ENCODE measurements at places on chromosomes 6 and 20.
A peak's percentile ranks its signal among the peaks of the same experiment; 100 is the strongest.

DNA sequence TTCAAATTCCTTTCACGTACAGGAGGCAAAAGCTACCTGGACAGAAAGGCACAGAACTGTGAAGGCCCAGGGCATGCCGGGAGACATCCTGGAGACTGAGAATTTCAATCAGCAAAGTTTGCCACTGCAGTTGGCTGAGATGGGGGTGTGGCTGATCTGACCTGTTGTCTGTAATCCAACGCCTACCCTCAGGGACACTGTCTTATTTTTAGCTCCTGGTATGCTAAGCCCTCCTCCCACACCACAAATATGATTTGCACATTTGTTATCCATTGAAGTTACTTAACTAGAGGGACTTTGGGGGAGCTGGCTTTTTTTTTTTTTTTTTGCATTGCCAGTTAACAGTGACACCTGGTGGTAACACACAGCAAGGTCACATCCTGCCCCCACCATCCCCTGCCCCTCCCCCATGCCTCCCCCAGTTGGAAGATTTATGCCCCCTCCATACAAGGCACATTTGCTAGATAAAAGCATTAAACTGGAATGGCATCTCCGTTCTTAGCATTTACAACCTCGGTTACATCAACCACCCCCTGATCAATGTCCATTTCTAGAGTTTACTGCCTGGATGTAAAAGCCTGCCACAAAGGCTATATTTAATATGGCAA lies 40.4 kb downstream of the TTI1 start:
- DNase-seq, result peak; percentile 55

DNA sequence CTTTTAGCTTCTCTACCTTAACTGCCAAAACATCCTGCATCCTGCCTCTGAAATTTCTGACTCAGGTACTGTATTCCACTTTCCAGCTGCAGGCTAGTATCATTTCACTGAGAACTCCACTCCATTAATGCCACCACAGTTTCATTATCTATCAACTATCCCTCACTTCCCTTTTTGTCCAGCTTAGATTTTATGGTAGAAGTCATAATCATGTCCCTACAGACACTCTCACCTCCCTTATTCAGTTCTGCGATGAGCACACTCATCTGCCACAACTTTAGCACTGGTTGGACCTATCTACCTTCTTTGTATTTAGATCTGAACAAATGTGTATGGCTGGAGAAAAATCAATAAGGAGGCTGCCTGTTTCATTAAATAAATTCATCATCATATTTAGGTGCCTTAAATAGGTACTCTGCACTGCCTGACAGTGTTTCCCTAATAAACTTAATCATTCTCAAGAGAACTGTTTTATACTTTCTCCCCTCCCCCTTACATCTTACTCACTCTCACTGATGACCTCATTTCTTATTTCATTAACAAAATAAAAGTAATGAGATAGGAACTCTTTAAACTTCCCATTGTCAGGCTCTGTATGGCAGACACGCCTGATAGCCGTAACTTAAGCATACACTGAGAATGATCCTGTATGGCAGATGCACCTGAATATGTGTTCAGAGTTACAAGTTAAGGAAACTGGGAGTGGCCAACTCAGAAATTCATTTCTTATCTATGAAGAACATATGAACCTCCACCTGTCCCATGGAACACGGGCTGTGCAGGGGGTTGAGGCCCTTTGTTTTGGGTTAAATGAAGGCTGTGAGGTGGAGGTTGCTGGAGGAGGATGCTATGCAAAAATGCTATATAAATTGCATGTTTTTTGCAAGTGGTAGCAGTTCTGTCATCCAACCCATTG lies 95.3 kb upstream of the MAN1A1 start:
- no peak for DNase-seq

DNA sequence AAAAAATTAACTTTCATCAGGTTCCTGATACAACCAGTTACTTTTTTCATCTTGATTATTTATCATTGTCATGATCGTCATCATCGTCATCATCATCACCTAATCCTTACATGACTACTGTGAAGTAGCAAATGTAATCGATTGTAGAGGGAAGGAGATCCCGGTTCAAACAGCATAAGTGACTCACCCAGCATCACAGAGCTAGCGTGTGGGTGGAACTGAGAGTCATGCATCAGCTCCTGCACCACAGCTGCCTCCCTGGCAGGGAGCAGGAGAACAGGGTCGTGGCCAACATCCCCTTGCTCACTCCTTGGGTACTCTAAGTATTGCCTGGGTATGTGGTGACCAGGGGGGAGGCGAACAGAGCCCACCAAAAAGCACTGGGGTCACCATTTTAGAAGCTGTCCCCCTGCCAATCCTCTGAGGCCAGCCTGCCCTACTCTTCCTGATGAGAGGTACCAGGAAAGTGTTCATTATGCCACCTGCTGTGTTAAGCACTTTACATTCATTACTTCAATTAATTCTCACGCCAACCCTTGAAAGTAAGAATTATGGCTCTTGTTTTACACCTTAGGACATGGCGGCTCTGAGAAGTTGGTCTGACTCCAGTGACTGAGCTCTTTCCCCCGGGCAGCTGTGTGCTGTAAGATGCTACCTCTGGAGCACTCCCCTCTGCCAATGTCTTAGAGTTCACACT lies 425.2 kb downstream of the CD83 start:
- peak; percentile 22 for DNase-seq

DNA sequence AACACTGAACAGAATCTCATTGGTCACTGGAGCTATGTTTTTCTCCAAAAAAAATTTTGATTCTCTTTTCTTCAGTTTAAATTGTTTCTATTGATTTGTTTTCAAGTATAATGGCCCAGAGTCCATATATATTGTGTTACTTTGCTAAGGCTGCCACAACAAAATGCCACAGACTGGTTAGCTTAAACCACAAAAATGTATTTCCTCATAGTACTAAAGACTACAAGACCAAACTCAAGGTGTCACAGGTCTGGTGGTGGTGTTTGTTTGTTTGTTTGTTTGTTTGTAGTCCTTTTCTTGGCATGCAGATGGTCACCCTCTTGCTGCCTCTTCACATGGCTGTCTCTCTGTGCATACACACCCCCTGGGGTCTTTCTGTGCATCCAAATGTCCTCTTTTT lies 34.0 kb downstream of the BMP5 start:
- no peak for DNase-seq

GRCh38 chr6:166592821-166593220 lies 6.3 kb upstream of the RAMACL start:
- DNase-seq, result no peak

DNA sequence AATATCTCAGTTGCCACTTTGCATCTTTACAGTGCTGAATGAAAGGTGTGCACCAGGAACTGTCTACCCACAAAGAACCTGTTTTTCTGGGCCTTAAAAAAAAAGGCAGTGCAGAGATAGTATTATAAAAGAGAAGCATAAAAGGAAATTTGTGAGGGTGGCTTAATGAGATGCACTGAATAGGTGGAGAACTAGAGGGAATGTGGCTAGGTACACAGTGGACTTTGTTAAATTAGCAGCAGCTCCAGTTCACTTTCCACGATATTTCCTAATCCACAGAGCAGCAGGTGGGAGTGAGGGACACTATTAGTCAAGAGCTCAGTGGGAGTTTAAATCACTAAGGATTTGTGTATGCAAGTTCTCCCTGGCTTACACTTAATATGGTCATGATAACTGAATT lies 38.8 kb downstream of the MAP7 start:
- no peak for DNase-seq

- DNase-seq, result no peak
Measured at GRCh38 chr6:143058987-143059386, 1.7 kb upstream of the AIG1 start.

DNA sequence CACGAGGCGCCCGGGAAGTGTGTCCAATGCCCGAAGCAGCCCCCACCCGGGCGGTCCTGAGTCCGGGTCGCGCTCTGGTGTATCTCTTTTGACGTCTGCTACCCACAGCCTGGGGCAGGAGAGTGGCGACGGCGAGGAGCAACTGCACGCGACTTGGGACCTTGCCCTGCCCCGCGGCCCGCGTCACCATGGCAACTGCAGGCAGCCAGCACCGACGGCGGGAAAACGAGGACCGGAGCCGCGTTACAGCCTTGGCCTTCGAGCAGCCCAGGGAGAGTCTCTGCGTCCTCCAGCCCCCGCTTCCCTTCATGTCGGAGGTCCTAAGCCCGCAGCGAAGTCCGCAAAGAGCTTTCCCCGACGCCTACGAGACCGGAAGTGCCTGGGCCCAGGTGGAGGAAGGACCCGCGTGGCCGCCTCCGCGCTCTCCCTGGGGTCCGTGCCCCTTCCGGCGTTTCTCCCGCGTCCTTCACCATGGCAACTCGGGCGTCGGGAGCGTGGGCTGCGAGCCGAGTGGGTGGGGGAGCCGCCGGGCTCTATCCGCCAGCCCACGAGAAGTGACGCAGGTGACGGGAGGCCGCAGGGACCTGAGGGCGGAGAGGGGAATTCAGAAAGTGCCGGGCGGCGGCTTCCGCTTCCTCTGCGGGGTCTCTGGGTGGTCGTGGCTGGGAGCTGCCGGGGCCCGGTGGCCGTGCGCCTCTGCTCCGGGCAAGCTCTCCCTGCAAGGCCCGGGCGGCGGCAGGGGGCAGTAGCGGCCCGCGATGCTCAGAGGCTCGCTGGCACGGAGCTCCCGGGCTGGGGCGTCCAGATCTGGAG lies 88.6 kb upstream of the TGM3 start:
- peak; percentile 64 for DNase-seq

DNA sequence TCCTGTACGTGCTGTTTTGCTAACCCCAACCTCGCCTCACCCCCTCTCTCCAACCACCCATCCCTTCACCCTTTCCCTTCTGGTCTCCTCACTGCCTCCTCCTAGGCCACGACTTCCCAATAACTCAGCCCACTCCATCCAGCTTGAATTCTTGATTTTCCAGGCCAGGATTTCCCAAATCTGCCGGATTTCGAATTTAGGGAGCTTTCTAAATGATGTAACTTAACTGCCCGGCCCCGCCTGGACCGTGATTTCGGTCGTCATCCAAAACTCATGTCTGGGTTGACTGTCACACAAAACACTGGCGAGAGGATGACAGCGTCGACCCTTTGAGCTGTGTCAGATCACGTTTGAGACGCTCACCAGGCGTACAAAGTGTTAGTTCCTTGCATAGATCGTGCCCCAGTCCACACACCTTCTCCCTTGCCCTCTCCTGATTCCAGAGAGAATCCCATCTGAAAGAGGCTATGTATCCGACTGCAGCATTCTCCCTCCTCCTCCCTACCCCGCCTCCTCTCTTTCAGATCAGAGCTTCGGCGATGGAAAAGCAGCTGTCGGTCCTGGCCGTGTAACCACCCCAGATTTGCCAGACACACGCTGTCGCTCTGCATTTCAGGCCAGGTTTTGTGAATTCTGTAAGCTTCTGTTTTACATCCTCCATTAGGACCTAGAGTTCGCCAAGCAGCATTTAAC lies 168.2 kb downstream of the GPX5 start:
- peak; percentile 39 for DNase-seq

GRCh38 chr20:24838546-24839535 lies 110.2 kb upstream of the CST7 start:
- no peak for DNase-seq

DNA sequence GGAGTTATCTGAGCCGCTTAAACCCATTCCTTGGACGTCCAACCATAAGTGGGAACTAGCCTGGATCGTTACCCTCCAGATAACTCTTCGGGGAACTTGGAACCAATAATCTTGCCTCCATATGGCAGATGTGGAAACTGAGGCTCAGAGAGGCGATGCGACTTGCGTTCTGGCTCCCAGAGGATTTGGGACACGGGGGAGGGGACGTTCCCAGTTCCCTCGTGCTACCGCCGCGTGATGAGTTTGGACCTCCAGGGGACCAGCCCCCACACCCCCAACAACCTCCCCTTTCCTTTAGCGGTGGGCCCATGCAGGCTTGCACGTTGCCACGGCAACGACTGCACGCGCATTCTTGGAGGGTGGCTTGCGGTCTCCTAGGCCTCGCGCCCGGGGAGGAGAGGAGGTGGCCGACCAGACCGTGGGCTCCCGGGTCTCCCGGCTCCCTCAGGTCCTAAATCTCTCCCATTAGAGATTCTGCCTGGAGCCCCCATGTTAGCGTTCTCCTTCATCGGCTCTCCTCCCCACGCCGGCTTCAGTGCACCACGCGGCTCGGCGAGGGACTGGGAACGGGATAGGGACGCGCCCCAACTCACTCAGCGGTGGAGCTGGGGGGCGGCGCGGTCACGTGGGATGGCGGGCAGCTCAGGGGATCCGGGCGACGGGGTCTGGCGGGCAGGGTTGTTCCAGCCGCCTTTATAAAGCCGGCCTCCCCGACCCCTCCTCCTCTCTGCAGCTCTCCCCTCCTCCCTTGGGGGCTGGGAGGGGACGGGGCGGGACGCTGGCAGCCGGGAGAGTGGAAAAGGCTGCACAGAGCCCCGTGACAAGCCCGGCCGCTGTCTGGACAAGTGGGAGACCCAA lies at the start of gene PLTP:
PLTP (minus strand) TSS at position 670 of the 858 bp plus-strand sequence. CDS start 703 bp downstream, outside the sequence.
- DNase-seq, result peak; percentile 63

- DNase-seq, result peak; percentile 54
Measured at GRCh38 chr6:24910961-24911725, 24.6 kb downstream of the RIPOR2 start.

DNA sequence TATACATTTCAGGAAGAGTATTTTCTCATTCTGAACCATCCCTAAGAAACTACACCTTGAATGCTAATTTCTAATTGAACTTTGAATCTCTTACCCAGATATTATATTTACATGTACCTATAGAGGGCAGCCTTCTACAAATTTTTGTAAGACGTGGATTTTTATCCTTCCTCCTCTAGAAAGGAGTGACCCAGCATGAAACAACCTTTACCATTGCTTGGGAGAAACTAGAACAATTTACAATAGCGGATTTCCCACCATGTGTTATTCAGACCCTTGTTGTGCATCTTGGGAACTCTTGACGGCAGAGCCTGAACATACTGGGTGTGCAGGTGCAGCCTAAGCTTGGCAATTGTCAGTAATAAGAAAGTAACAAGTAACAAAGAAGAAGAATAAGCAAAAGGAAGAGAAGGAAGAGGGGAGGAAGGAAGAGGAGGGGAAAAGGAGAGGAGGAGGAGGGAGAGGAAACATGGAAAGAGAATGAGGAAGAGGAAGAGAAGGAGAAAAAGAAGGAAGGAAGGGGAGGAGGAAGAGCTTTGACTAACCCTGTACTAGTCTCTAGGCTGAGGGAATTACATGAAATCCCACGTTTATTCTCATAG lies 10.8 kb upstream of the TAAR1 start:
- DNase-seq, result peak; percentile 66

DNA sequence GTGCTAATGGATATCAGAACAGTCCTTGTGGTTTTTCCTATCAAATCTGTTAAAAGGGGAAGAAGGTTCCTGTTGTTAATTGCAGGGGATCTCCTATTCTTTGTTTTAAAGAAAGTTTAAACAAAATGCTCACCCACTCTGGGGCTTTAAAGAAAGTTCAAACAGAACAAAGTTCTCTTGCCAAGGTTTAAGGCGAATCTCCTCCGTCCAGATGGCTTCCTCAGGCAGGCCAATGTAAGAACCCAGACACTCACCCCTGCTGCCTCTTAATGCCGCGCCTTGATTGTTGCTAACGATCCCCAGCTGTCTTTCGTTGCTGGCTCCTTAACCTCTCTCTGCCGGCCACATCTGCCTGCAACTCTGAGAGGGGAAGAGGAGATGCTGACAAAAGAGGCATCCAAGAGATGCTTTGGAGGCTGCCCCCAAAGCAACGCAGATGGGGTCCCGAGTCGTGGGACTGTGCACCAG lies 235.0 kb upstream of the PRDM1 start:
- DNase-seq, result peak; percentile 89

- no peak for DNase-seq
Measured at GRCh38 chr6:42100029-42100901, 42.2 kb downstream of the C6orf132 start.

GRCh38 chr6:156599978-156600590 lies 177.1 kb upstream of the ARID1B start:
- no peak for DNase-seq

- no peak for DNase-seq
Measured at GRCh38 chr20:11403711-11404110, 514.0 kb upstream of the BTBD3 start.

- DNase-seq, result no peak
Measured at GRCh38 chr6:148954461-148954860, 207.6 kb downstream of the UST start.
